Activated naive CD8-positive, alpha-beta T cell treated with anti-CD3 and anti-CD28 coated beads, Interleukin-2, amount 50 U/mL, for 16 hours (primary cell): ENCODE measurements at places on chromosomes 13 and 19.

- no peak for DNase-seq
These were observed 1814.9 kb downstream of the SLITRK5 start for GRCh38 chr13:89486065-89486464.

DNA sequence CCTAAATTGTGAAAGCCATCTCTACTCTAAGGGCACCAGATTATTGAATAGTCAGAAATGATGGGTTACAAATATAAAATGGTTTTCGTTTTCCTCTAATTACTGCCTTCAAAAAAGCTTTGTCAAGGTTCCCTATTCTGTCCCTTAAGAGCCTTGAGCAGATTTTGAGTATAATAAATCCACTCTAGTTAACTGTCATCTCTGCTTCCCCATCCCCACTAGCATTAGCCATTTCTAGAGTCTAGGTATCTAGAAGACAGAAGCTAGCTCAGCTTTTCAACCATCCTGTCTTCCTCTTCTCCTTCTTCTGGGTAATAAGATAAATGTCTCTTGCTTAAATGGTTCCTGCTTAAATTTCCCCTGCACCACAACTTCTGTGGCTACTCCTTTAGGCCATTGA is 290.4 kb downstream of the DACH1 start:
- DNase-seq, result no peak

DNA sequence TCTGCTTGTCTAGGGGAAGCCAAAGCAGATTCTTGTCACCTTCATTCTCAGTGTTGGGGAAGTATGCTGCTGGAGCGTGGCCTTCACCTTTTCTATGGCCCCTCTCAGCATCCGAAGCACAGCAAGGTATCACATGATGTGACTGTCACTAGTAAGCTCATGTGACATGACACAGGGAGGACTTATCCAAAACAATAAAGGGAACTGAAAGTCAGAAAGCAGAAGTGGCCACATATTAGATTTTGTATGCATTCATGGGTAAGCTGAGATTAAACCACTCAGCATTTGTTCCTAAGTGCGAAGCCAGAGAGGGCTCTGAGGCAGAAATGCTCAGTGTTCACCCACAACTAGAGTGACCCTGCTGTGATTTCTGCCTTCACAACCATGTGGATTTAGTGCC is 72.8 kb upstream of the PCDH8 start:
- DNase-seq, result no peak

GRCh38 chr13:78686461-78686860 is 27.5 kb upstream of the OBI1 start:
- no peak for DNase-seq

DNA sequence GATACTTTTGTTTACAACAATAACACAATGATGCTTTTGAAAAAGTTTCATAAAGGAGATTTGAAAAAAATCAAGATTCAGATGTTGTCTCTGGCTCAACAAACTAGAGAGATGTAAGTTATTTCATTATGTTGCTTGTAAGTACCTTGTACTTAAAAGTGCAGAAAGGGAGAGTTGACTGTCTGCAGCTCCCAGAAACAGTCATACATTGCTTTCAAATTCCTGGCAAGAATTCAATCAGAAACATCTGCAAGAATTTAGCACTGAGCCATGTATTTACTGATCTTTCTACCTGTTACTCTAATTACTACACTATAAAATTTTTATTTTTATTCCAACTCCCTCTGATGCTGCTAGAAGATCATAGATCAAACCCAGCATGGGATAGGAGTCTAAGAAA is 1261.3 kb upstream of the SPRY2 start:
- DNase-seq, result no peak

DNA sequence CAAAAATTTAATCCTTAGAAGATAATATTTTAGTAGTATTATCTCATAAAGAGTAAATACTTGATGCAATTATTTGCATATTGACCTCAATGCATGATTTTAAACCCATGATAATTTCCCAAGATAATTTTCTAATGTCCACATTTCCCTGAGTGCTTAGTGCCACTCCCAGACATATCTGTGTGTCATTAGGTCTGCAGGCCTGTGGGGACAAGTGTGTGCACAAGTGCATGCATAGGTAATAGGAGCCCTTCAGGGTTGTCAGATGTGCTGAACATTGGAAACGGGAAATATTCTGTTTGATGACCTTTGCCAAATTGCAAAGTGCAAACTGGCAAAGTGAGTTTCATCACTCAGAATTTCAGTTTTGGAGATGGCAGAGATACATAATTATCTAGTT is 369.9 kb downstream of the KLF5 start:
- DNase-seq, result no peak

GRCh38 chr13:110278859-110279258 is 28.1 kb downstream of the COL4A1 start:
- DNase-seq, result no peak

- DNase-seq, result peak; percentile 32
These were observed at the start of gene KCNN4 for GRCh38 chr19:43780706-43781525. Gene KCNN4 (minus strand): TSS chr19:43780973. CDS start chr19:43780861, 112 bp downstream.

GRCh38 chr19:45238556-45238955 is 6.7 kb downstream of the EXOC3L2 start:
- no peak for DNase-seq

DNA sequence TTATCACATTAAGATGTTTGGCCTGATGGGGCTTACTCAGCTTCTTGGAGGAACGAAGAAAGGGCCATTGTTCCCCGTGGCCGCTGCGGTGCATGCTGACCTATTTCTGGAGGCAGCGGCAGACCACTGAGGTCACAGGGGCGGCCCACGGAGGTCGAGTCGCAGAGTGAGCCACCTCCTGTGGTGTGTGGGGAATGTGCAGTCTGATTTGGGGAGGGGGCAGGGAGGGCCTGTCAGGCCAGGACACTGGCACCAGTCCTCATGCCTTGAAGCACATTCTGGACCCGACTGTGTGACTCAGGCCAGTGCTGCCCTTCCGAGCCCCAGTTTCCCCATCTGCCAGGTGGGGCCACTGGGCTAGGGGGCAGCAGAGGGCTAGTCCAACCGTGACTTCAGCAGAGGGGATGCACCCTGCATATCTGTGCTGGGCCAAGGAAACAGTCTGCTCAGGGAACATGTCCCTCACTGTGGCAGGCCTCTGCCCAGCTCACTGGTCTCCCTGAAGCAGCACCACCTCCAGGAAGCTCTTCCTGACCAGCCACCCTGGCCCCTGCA is 6.3 kb downstream of the SLC7A10 start:
- DNase-seq, result no peak

DNA sequence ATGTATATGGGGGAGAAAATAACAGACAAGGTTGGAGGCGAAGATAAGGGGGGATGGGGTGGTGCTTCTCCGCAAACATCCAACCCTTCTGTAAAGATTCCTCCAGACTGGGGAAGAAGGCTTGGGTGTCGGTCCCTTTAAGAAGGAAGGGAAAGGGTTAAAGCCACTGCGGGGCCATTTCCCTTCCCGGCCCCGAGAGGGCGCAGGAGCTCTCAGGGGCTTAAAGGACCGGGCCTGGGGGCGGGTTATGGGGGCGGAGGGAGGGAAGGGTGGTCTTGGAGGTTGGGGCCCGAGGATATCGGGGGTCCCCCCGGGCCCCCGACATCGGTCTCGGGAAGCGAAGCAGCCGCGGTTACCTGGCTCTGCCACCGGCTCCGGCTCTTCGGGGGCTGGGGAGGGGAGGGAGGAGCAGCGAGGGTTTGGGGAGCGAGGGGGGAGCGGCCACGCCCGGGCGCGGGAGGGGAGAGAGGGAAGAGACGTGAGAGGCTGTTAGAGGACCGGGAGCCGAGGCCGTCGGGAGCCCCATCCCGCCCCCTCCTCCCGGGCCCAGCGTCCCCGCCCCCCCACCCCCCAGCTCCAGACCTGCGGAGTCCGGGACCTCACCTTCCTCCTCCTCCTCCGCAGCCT is 2.8 kb downstream of the TNNT1 start:
- DNase-seq, result no peak

DNA sequence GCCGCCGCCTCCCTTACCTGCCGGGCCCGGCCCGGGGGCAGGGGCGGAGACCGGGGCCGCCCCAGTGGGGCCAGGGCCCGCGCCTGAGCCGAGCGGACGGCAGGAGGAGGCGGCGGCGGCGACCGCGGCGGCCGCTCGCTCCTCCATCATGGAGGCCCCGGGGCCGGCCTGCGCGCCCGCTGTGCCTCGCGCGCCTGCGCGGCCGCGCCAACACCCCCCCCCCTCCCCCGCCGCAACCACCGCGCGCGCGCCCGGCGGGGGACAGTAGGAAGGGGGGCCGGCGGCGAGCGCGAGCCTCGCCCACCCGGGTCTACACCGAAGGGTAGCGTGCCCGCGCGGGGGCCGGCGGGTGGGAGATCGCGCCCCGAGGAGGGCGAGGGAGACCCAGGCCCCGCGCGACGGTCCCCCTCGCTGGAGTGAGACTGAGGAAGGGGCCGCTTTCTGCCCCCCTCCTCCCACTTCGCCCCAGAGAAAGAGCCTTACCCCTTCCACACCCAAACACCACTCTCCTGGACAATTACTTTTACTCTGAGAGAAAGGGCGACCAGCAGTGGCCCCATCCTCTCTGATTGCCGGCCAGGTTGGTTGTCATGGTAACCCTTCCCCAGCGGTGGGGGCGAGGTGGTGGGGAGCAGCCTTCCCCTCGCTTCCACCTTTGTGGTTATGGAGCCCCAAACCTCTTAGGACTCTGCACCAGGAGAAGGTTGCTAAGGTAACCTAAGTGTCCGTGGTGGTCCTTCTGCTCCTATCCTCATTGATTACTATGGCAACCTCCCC is at the start of gene STRN4:
Gene STRN4, minus strand, starts transcription at position 170 of the 777 bp plus-strand sequence. Its CDS starts 20 bp downstream, at position 150.
- DNase-seq, result no peak

DNA sequence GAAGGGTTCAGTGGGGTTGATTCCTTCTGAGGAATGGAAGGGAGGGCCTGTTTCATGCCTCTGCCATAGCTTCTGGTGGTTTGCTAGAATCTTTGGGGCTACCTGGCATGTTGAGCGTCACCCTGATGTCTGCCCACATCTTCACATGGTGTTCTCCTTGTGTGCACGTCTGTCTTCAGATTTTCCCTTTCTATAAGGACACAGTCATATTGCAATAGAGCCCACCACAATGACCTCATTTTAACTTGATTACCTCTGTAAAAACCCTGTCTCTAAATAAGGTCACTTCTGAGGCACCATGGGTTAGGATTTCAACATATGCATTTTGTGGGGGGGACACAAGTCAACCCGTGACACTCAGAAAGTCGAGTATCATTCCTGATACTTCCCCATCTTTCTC is 257.9 kb downstream of the COG6 start:
- DNase-seq, result no peak

GRCh38 chr19:2478756-2479555 is 3.0 kb downstream of the GADD45B start:
- no peak for DNase-seq
